CD8-positive, alpha-beta memory T cell (primary cell): ENCODE measurements at places on chromosomes 2 and 18.

GRCh38 chr2:16216558-16216945, 276.2 kb downstream of the MYCN start:
- DNase-seq = no peak

GRCh38 chr2:19675856-19676460, 225.8 kb downstream of the TTC32 start:
- no peak for DNase-seq

DNA sequence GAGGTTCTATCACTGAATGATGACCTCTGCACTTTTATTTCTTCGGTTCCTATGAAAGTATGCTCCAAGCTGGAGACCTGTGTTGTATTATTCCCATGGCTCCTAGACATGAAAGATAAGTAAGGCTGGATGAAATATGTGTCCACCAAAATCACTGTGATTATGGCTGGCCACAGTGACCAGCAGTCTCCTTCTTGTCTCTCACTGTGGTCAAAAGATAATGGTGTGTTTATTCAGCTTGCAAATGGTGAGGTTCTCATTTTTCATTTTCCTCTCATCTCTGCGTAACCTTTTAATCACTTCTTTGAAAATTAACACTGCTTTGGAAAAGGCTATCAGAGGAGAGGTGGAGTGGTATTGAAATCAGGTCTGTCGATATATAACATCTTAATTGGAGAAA, 107.8 kb upstream of the DAPL1 start:
- DNase-seq = no peak

GRCh38 chr18:79609841-79610281, 69.7 kb upstream of the CTDP1 start:
- no peak for DNase-seq

DNA sequence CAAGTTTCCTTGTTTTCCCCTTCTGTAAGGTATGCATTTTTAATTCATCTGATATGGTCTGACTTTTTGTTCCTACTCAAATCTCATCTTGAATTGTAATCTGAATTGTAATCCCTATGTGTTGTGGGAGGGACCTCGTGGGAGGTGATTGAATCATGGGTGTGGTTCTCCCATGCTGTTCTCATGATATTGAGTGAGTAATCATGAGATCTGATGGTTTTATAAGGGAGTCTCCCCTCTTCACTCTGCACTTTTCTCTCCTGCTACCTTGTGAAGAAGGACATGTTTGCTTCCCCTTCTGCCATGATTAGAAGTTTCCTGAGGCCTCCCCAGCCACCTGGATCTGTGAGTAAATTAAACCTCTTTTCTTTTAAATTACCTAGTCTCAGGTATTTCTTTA, 476.1 kb downstream of the LPIN1 start:
- no peak for DNase-seq

DNA sequence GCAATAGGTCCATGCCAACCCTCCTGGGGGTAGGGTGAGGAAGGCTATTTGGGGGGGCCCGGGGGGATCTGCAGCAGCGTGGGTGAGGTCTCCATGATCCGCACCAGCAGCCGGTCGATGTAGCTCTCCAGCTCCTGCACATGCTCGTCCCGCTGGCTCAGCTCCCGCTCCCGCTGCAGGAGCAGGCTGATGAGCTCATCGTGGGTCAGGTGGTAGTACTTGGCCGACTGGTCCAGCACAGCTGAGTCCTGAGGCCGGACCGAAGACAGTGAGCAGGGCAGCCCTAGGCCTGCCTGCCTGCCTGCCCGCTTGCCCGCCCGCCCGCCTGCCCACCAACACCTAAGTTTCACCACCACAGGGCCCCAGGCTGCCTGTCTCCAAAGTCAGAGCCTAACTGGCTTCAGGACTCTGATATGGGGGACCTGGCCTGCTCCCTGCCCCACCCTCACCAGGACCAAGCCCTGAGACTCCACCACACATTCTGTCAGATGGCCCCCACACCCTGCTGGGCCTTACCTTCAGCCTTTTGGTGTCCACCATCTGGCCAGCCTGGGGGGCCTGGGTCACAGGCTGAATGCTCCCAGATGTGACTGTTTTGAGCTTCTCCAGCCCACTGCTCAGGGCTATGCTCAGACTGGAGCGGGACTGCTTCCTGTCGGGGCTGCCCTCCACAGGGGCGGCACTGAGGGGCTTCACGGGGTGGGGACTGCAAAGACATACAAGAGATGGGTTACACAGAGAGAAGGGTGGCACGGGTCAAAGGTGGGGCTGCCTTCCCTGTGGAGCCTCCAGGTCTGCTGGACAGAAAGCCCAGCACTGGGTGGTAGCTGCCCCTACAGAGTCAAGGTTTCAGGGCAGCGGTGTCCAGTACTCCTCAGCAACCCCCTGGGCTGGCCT, 4.2 kb upstream of the SFXN5 start:
- no peak for DNase-seq

- DNase-seq = no peak
Measured at GRCh38 chr2:59882822-59883221, 670.6 kb downstream of the BCL11A start.

- no peak for DNase-seq
Measured at GRCh38 chr2:110837446-110838409, 105.4 kb downstream of the ACOXL start.

- peak; percentile 49 for DNase-seq
Measured at GRCh38 chr18:51211552-51211951, 14.1 kb upstream of the MEX3C start.

DNA sequence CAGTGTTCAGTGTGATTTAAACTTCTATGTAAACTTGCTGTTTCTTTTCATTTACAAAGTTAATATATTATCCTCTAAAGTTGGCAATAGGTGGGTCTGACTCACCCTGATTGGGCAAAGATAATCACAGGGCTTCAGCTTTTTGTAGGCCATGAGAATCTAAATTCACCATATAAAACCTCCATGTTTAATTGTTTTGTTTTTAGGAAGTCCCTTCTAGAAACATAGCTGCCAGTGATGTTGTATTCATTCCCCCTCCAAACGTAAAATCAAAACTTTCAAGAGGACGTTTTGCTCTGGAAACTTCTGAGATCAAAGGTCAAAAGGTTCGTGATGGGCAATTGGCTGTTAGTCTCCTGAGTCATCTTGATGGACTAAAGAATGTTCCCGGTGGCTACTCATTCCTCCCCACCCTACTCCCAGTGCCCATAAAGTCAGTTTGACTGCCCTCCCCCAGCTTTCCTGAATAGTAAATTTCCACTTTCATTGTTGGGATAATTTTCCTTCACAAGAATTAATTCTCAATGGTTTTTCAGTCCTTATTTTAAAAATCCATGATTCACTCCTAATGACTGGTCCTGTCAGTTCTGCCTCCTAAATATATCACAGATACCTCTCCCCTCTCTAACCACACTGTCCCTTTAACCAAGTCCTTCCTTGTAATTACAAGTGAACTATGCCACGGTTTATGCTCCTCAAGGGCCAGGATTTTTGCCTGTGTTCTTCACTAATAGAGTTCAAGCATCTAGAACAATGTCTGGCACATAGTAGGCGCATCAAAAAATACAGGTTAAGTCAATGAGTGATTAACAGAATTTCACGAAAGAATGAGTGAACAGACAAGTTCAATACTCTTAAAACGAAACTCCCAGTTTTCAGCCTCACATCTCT, 164.4 kb upstream of the VRK2 start:
- DNase-seq = no peak

DNA sequence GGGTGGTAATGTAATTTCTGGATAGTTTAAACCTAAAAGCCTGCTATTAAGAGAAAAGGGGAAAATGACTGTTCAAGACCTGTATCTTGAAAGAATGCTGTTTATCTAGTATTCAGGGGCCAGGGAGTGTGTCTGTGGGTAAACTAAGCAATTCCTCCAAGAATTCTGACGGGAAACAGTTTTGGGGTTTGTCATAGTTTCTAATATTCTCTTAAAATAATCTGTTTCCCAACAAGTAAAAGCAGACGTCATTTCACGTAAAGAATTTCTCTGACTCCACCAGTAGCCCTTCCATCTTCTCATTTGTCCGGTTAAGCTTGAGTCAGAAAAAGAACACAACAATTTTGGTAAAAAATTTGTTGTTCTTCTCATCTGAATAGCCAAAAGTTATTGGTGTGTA, 232.1 kb upstream of the EPAS1 start:
- DNase-seq = no peak

GRCh38 chr2:235002198-235003095, 50.6 kb downstream of the SH3BP4 start:
- no peak for DNase-seq
